ENCODE measurements at places on chromosomes 1 and 21.

GRCh38 chr21:46039891-46040660 is 57.8 kb upstream of the COL6A2 start:
- no peak for DNase-seq

- DNase-seq, result no peak
Measured at GRCh38 chr1:111025109-111025508, 61.4 kb upstream of the LRIF1 start.

DNA sequence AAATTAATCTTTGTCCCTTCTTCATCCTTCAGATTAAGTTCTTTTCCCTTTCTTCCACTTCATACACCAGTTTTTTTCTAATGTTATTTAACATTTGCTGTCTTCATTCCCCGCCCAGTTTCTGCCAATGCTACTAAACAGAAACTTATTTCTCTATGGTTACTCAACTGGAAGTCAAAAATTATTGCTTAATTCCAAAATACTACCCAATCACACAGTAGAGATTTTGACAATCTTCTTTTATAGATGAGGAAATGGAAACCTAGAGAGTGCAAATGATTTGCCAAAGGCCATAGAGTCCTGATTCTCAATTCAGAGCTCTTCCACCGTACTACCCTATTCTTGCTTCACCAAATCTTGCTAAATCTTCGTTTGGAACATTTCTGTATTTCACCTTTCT is 58.1 kb upstream of the SH3GLB1 start:
- DNase-seq, result no peak

- no peak for DNase-seq
Measured at GRCh38 chr1:190098756-190099155, 378.9 kb downstream of the BRINP3 start.

DNA sequence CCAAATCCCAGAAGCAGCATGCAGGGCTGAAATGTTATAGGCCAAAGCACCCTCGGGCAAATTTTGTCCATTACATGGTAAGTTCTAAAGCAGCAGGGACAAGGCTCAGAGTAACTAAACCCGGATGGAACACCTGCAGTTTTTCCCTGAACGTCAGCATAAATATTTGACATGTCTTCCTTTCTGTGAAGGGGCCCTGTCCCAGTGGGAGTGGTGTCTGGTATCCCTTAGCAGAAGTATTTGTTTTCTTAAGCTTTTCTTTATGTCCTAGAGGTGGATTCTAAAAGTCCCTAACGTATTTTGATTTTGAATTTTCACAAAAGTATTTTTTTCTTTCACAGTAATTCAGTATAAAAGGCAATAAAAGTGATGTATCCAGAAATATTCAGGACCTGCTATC is 223.9 kb downstream of the ST6GALNAC3 start:
- no peak for DNase-seq

DNA sequence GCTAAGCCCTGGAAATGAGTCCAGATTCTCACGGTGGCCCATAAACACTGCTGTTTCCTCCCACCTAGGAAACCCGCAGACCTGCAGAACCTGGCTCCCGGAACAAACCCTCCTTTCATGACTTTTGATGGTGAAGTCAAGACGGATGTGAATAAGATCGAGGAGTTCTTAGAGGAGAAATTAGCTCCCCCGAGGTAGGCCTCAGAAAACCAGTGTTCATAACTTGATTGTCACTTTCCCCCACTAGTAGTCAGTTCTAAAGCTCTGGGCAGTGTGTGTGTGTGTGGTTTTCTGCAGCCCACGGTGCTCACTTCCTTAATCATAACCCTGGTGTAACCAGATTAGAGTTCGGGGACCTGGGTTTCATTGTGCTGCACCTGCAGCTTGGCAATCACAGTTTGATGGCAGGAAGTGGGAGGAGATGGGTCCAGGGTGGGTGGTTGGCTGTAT is 39.1 kb downstream of the CLIC6 start:
- no peak for DNase-seq

- peak; percentile 51 for DNase-seq
Measured at GRCh38 chr1:173122958-173123852, 72.5 kb upstream of the TNFSF18 start.

DNA sequence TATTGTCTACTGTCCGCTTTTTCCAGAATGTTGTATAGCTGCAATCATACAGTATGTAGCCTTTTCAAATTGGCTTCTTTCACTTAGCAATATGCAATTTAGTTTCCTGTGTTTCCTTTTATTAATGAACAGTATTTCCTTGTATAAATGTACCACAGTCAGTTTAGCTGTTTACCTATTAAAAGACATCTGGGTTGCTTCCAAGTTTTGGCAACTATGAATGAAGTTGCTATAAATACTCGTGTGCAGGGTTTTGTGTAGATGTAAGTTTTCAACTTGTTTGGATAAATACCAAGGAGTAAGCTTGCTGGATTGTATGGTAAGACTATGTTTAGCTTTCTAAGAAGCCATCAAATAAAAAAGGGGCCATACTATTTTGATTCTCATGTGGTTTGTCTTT is 24.4 kb upstream of the KCNJ6 start:
- DNase-seq, result no peak

DNA sequence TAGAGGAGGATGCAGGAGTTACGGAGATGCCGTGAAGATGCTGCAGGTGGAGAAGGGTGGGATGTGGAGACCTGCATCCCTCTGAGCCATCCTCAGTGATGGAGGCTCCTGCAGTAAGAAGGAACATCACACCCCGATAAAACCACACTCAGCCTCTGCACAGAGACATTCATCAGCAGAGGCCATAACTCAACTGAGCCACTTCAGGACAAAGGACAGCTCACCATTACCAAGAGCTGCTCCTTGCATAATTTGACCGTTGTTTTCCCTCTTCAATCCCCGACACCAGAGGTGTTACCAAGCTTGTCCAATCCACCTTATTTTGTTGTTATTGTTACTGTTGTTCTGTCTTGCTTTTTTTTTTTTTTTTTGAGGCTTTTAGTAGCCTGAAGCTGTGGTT is 543.9 kb downstream of the AJAP1 start:
- no peak for DNase-seq

DNA sequence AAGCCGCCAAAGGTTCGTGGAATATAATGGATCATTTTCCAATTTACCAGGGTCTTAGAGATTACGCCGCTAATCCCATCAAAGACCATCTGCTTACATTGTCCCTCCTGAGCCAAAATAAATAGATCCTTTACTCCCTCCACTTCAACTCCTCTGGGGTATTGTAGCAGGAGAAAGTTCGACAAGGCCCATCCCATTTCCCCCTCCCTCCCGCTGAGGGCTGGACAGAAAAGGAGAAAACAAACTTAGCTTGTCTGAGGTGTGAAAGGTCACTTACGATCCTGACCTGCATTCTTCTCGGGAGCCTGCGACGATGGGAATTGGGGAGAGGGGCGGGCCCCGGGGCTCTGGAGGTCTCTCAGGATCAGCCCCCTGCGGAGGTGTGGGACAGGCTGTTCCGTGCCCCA is 60.8 kb downstream of the MEF2D start:
- DNase-seq, result peak; percentile 61

DNA sequence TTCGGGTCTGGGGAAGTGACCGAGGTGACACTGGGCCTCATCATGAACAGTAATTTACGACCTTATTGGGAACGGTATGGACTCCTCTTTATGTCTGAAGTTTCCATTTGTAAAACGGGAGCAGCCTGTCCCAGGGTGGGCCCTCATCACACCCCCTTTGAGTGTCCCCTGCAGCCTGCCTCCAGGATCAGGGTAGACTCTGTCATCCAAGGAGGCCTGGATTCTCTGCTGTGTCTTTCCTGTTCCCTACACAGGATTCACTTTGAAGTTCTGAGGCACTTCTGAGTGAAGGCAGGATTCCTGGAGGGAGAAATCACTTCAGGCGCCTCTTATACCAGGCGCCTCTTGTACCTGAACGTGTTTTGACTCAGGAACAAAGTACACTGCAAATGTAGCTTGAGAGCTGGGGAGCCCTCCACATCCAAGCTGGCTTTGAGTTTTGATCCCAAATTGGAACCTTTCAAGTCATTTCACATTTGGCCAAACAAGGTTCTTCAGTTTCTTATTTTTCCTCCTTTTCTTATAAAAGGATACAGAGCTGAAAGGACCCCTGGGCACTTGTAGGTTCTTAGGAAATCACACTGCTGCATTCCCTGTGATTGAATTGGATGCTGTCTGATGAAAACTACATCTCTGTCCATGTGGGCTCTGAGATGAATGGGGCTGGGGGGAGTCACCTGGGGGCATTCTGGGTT is 106.0 kb downstream of the SUSD4 start:
- no peak for DNase-seq

DNA sequence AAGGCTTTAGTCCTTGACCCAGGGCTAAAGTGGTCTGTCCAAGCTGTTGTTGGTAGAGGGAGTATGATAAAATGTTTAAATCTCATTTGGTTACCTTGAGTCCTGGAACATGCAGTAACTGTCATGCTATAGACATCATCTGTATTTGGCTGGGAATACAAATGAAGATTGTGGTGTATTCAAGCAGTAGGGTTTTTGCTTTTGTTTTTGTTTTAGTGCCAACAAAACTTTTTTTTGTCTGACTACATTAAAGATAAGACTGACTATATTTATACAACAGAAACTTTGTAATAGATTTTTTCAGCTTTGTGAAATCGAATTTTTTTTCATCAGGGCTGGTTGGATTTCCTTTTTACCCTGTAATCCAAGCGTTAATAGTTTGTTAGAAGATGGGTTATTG is 7.4 kb upstream of the SARS1 start:
- DNase-seq, result no peak

DNA sequence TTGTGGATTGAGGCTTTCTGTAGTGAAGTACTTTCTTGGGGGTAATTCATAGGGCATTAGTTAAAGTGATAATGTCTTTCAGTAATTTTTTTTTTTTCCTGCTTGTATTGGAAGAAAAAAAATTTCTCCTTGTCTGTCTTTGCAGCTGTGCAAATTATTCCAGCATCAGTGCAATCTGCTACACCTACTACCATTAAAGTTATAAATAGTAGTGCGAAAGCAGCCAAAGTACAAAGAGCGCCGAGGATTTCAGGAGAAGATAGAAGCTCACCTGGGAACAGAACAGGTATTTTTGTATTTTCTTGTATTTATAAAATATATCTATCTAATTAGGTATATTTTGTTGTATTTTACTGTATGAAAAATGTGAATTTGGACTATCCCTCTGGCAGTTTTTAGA is 29.3 kb downstream of the GABPA start:
- DNase-seq, result no peak

GRCh38 chr1:29849038-29849750 is 612.9 kb downstream of the PTPRU start:
- peak; percentile 81 for DNase-seq

DNA sequence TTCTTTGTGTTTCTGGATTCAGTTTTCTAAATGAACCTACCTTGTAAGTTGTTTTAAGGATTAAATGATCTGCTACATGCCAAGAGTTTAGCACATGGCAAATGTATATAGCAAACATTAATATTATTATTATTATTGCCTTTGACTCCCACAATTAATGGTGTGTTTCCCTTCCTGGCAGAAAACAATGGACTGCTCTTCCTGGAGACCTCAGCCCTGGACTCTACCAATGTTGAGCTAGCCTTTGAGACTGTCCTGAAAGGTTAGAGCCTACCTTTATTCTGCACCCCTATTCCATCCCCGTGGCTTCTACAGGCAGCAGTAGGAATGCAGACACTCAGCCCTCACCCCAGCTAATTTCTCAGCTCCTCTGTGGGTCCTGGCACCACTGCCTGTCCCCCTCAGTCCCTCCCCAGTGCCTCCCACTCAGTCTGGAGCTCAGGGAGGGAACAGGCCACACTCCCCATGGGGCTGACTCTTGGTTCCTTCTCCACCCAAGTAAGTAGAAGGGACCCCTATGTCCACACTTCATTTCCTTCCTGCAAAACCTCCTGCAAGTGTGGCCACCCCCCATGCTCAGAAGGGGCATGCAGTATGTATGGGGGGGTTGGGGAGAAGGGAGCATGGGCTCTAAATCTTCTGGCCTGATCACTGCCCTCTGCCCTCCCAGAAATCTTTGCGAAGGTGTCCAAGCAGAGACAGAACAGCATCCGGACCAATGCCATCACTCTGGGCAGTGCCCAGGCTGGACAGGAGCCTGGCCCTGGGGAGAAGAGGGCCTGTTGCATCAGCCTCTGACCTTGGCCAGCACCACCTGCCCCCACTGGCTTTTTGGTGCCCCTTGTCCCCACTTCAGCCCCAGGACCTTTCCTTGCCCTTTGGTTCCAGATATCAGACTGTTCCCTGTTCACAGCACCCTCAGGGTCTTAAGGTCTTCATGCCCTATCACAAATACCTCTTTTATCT is 8.8 kb downstream of the RAB25 start:
- DNase-seq, result no peak
